ENCODE measurements at places on chromosomes 1 and 21.

DNA sequence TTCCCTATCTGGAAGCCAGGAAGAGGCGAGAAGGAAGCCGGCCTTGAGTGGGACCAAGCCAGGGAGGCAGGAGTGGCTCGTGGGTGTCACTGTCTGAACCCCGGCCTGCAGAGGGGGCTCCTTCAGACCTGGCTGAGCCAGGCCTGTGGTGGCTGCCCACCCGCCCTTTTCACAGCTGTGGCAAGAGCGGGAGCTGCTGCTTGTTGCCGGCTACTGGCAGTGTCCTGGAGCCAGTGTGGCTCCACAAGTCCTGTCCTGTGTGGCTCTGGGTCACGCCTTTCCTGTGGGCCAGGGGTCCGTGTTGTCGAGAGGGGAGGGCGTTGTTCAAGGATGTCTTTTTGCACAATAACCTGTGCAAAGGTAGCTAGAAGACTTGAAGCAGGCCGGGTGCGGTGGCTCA lies 1.3 kb downstream of the PFKL start:
- DNase-seq: no peak

DNA sequence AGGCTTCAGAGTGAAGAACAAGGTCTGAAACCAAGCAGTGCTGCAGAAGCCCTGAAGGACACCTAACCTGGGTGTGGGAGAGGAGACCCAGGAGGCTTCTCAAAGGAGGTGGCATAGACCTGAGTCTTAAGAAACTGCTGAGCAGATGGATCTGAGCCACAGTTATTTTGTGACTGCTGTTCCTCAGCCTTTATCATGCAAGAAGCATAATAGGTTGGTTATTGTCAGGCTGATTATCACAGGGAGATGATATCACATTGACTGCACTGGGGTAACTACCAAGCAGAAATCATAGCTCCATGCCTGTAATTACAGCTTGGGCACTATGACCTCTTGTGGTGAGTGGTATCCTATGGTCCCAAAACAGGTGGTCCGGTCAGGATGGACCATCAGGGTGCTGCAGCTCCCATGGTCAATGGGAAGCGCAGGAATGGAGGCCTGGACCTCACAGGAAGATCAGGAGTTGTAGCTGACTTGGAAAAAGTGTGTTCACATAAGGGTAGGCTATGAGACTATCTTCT lies 11.5 kb upstream of the ATP2B4 start:
- no peak for DNase-seq

DNA sequence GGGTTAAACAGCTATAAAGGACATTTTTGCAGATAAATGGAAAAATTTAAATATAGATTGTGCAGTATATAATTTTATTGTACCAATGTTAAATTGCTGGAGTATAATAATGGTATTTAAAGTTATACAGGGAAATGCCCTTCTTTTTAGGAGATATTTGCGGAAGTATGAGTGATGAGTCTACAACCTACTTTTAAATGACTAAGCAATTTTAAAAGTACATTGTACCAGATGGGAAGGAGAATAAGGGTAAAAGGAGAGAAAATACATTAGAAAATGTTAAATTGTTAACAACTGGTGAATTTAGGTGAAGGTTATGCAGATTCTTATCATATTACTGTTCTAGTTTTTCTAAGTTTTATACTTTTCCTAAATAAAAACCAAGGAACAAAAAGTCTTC lies 91.8 kb downstream of the ZZZ3 start:
- DNase-seq: no peak

GRCh38 chr1:153841463-153841994 lies 66.3 kb downstream of the SLC27A3 start:
- no peak for DNase-seq

GRCh38 chr1:146035048-146035423 lies 13.5 kb upstream of the HJV start:
- no peak for DNase-seq
